ENCODE measurements at places on chromosomes 6 and 20.

GRCh38 chr6:129592516-129593232, 117.3 kb downstream of the ARHGAP18 start:
- DNase-seq: no peak

- DNase-seq: no peak
Observed at GRCh38 chr6:77021778-77022177, 441.5 kb downstream of the HTR1B start.

DNA sequence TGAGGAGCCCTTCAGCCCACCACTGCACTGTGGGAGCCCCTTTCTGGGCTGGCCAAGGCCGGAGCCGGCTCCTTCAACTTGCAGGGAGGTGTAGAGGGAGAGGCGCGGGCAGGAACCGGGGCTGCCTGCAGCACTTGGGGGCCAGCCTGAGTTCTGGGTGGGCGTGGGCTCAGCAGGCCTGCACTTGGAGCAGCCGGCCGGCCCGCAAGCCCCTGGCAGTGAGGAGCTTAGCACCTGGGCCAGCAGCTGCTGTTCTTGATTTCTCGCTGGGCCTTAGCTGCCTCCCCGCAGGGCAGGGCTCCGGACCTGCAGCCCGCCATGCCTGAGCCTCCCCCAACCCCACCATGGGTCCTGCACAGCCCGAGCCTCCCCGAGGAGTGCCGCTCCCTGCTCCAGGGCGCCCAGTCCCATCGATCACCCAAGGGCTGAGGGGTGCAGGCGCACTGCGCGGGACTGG, 101.7 kb upstream of the ADGRB3 start:
- no peak for DNase-seq

GRCh38 chr6:37142050-37142614, 27.8 kb upstream of the PIM1 start:
- DNase-seq: no peak

DNA sequence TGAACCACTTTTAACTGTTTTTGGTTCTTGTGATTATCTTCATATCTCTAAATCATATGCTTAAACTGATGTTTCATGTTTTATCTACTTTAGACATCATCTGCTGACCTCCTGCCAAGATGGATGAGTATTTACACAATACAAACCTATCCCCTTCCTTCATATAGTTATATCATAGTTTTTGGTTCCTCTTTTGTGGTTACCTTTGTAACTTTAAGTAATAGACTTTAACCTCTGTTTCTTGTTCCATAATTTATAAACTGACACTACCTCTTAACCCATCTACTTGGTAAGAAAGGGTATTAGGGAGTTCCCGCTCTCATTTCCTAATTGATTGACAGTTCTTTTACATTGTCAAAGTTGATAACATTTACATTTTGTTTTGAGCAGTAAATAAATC, 11.9 kb downstream of the PCMT1 start:
- no peak for DNase-seq
